ENCODE measurements at places on chromosomes 13 and 19. TPM values are rescaled to one million over a fixed set of nuclear protein-coding genes. Genes with fewer than 3 reads are reported as not detected.

PGLYRP1 gene
- not detected for total RNA-seq

NALCN gene
- total RNA-seq: 0.46 TPM

SOX1 gene
- not detected for total RNA-seq

ZNF112 gene
- 4.8 TPM for total RNA-seq

AP2A1 gene
- total RNA-seq: 102 TPM

SHISA7 gene
- total RNA-seq: not detected

COX7A1 gene
- total RNA-seq: 1,453 TPM

RDH8 gene
- total RNA-seq: not detected

ZNF254 gene
- 7.0 TPM for total RNA-seq

STARD13 gene
- 5.6 TPM for total RNA-seq

CGB8 gene
- not detected for total RNA-seq

PLIN4 gene
- total RNA-seq: 115 TPM

DCT gene
- total RNA-seq: 0.48 TPM

KLK7 gene
- total RNA-seq: not detected

KLC3 gene
- total RNA-seq: not detected

DPP9 gene
- 55.9 TPM for total RNA-seq

DNA sequence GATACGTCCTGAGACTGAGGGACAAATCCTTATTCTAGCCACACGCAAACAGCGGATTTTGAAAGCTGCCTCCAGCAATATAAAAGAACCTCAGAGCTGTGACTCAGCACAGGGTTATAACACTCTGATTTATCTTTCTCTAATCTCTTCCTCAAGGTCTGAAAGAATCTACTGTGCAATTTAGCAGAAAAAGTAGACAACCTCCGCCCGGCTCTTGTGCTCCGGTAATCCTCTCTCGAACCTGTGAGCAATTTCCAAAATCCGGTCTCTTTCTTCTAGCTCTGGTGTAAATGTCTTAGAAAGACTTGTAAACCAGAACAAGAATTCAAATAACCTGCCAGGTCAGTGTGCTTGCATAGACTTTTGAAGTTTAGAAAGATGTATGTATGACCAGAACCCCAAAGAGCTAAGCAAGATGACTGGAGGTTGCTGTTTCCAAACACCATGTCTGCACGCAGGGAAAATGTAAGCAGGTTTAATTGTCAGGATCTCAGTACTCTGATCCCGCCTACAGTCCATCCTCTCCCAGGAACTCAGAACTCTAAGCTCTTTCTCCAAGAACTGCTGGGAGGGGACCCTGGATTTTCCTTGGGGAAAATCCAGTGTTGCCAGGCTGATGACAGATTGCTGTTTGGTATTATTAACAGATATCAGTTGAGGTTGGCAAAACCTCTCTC is 338.1 kb downstream of the RFC3 start:
- DNase-seq: no peak

GRCh38 chr13:106612688-106613087 is 44.8 kb upstream of the ARGLU1 start:
- peak; percentile 85 for DNase-seq

GRCh38 chr13:110442930-110443621 is 118.4 kb downstream of the RAB20 start:
- DNase-seq: no peak

GRCh38 chr19:48338802-48339503 is 13.6 kb downstream of the EMP3 start:
- no peak for DNase-seq

GRCh38 chr13:57264965-57265364 is 98.0 kb downstream of the PRR20E start:
- no peak for DNase-seq

- DNase-seq: no peak
These were observed 2212.7 kb upstream of the PCDH20 start for GRCh38 chr13:63628310-63628709.

GRCh38 chr19:33394006-33394722 is 20.7 kb downstream of the CEBPG start:
- peak; percentile 89 for DNase-seq

GRCh38 chr19:39408392-39409207 is 2.0 kb downstream of the ZFP36 start:
- peak; percentile 70 for DNase-seq

- no peak for DNase-seq
These were observed 1.1 kb downstream of the PGLS start for GRCh38 chr19:17512574-17512939.

DNA sequence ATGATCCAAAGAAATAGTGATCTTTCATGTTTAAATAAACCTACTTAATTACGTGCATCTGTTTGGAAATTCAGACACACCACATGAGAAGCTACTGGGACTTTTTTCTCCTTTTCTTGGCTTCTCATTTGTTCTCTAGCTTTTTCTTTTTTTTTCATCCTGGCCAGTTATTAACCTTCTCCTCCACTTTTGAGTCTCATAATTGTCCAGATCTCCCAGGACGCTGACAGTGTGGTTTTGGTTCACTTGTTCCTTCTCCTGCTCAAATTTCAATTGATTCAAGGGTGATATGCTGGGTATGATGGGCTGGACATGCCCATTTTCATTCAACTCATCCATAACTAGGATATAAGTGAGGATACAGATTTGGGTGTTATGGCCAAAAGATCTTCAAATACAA is 152.3 kb downstream of the TM9SF2 start:
- DNase-seq: no peak

- DNase-seq: no peak
These were observed 150.6 kb upstream of the TSC22D1 start for GRCh38 chr13:44726778-44727177.

GRCh38 chr19:6576869-6577475 is 14.0 kb downstream of the CD70 start:
- no peak for DNase-seq

DNA sequence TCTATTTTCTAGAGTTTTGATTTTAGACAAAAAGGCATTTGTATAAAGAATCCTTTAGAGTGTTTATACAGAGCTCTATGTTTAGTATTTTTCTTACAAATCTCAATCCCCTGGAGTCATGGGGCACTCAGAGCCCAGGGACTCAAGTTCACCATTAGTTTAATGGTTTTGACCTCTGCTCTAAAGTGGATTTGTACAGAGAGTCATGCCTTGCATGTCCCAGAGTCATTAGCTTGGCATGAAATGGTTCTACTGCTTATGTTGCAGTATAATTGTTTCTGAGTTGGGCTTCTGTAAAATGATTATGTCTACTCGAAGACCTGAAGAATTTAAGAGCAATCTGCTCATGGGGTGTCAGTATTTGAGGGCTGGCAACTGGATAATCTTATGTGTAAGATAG is 406.2 kb downstream of the DLEU7 start:
- no peak for DNase-seq

- no peak for DNase-seq
These were observed 15.6 kb downstream of the KDM4B start for GRCh38 chr19:4984438-4984990.

DNA sequence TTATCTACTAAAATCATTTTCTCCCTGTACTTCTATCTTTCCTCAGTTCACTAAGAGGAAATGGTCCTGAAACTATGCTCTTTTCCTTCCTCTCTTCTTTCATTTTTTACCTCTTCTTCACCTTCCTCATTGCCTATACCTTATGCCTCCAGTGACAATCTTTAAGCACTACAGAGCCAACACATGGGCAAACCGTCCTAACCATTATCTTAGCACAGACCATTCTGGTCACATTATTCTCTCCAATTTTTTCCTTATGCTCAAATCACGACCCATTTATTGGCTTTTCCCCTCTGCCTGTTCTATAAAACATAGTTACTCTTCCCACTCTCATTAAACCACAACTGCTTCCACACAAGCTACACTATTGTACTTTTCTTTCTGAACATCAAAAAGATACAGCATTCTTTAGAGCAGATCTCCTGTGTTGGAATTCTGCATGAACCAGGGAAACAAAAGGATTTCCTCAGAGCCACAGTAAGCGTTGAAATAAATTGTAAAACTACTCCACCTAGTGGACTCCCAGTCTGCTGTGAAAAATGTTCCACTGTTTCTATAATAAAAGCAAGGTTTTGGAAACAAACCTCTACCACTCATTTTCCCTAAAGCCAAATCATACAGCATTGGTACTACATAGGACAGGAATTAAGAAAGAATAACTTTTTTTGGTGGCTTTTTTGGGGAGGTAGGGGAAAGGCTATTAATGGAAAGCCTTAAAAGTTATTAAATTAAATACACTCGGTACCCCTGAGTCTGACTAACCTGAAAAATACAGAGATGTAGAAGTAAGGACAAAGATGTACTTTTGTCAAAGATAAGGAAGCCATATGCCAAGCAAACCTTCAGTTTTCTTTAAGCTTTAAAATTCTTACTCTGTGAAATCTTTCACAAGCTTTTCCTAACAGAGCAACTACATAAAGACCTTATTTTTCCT is 19.5 kb downstream of the NUFIP1 start:
- no peak for DNase-seq

- no peak for DNase-seq
These were observed 11.8 kb upstream of the RCBTB1 start for GRCh38 chr13:49597043-49597641.

- no peak for DNase-seq
These were observed 3.1 kb downstream of the BCAT2 start for GRCh38 chr19:48807590-48808308.

DNA sequence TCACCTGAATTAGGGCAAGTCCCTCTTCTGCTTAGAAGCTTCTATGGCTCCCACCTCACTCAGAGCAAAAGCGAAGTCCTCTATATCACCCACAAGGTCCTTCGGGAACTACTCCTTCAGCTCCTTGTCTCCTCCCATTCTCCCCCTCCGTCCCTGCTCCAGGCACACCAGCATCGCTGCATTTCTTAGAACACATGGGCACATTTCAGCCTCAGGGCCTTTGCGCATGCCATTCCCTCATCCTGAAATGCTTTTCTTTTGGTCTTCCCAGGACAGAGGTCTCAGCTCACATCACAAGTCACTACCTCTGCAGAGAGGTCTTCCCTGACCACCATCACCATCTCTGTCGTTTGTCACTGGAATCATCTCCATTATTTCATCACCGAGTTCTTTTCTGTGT is 4.0 kb downstream of the S1PR5 start:
- no peak for DNase-seq

DNA sequence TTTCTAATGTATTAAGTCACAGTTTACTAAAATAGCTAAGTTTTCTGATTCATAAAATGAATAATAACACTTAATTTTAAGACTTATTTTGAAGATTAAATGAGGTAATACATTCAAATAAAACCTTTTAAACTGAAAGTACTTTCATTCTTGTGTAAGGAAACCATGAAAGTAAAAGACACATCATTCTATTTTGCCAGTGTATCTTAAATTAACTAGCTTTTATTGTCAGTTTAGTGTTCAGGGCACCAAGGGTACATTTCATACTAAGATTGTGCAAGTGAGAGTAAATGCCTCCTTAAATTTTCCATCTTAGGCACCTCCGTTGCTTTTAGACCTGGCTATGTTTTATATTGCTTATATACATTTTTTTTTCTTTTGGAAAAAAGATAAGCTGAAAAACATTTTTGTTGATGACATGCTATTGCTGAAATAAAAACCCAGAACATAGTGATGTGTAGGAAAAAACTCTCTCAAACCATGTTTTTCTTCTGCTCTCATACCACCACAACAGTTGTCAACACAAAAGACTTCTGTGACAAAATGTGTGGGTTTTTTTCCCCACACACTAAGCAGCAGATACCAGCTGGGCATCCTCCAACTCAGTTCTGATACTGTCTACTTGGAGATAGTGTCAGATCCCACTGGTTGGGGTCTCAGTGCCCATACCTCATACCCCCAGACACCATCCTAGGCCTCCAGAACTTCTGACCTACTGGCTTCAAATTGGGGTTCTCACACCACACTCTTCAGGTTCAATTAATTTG is 30.7 kb upstream of the LPAR6 start:
- DNase-seq: no peak

GRCh38 chr13:45332036-45332830 is 8.8 kb downstream of the TPT1 start:
- peak; percentile 44 for DNase-seq

DNA sequence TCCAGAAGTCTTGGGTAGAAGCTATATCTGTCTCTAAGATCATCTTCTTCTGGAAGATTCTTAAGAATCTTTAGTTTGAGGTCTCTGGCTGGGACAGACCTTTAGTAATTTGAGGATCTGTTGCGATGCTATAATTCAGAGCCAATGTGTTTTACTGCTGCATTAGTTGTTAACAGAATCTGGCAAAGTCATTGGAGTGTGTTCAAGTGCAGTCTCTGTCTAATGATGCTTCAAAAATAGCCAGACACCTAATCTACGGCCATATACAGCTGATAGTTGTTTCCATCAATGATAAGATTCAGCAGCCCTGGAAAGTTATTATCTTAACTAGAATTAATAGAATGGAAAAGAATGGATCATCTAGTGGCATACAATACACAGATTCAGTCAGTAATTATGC is 72.6 kb downstream of the CDK8 start:
- DNase-seq: no peak

- no peak for DNase-seq
These were observed 180.5 kb downstream of the IRS2 start for GRCh38 chr13:109605846-109606245.

GRCh38 chr13:20019043-20019442 is 60.5 kb downstream of the ZMYM2 start:
- DNase-seq: no peak

- DNase-seq: peak; percentile 77
These were observed at the start of gene ZNF296 for GRCh38 chr19:45076029-45076850. Gene ZNF296 (minus strand): TSS chr19:45076478. CDS start chr19:45076373, 105 bp downstream.

DNA sequence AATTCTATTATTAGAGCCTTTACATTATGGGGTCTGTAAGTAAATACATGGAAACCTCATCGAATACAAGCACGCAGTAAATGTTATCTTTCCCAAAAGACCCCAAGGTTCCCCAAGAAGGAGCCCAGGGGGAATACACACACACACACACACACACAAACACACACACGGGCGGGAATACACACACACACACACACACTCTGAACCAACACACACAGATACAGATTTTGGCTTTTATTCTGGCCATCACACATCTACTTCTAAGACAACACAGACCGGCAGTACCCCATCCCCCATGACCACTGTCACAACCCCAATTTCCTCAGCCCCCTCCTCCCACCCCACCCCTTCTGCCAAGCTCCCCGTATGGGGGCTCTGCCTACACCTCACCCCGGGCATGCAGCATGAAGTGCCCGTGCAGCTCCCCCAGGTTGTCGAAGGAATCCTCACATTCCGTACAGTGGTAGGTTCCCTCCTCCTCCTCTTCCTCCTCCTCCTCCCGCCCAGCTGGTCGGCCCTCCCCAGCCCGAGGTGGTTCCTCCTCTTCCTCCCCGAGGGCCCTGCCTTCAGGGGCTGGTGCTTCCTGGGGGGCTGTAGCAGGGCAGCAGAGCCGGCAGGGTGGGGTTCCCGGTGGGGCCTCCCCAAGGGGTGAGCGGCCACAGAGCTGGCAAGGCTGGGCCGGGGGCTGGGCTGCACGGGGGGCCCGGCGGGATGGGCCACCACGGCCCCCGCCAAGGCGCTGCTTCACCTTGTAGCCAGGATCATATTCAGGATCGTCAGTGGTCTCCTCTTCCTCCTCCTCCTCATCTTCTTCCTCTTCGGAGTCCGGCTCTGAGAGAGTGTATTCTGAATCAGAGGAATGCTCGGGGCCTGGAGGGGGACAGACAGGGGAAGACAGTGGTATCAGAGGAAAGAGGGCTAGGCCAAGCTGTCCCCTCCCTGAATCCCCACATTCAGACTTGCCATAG is 4.4 kb upstream of the SRRM5 start:
- DNase-seq: no peak
